GF-D8 (cell line): ENCODE measurements at places on chromosomes 4 and X.

- no peak for DNase-seq
Observed at GRCh38 chr4:25749150-25749794, 93.6 kb downstream of the SLC34A2 start.

DNA sequence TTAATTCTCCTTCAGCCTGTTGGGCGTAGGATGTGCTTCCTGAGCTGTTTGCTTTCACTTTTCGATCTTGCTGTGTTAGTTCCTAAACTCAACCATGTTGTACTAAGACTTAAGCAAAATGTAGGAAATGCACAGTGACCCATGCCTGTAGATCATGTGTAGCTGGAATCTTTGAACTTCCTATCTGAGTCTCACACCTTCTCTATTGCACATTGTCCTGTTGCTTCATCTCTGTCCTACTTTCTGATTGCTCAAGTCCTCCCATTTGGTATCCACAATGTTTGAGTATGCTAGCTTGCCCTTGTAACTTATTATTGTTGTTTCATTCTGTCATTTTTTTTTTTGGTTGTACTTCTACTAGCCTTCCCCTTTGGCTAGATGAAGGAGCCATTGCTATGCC, 239.6 kb downstream of the PPP1R2C start:
- DNase-seq, result no peak

DNA sequence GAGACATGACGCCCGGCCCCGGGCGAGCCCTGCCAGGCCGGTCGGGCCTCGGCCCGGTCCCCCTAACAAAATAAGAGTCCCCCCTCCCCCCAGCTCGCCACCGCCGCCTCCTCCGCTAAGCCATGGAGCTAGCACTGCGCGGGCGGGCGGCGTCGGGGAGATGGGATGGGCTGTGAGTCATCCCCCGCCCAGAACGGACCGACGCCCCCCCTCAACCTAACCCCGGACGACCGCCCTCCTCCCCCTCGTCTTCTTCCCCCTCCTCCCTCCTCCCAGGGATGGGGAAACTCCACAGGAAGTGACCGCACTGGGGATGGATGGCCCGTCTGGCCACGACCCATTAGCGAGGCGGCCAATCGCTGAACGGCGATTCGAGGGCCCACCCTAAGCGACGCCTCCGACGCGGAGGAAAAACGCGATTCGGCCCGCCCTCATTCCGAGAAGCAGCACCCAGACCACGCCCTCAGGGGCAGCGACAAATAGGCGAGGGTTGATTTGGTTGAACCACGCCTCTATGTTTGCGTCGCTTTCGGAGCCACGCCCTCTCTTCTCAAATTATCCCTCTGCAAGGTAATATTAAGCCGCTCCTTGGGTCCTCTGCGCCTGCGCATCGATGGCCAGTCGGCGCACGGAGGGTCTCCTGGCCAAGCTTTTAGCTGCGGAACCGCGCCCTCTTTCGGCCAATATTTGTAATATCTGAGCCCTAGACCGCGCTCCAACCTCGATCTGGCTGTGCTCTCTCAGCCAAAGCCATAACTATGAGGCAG, at the start of gene TFE3:
TFE3 (minus strand) TSS at position 138 of the 767 bp plus-strand sequence; CDS start at position 7, 131 bp downstream.
- peak; percentile 92 for DNase-seq

DNA sequence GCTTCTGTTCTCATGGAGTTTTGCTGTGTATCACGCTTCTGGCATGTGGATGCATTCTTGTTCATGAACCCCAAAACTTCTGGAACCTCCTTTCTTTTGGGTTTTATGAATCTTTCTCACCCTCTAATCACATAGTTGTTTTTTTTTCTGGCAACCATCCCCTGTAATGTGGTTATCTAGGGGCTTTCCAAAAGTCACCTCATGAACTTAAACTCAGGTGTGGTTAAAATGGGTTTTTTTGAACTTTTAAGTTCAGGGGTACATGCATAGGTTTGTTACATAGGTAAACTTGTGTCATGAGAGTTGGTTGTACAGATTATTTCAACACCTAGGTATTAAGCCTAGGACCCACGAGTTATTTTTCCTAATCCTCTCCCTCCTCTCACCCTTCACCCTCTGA, 1099.4 kb upstream of the SLIT2 start:
- DNase-seq, result no peak

DNA sequence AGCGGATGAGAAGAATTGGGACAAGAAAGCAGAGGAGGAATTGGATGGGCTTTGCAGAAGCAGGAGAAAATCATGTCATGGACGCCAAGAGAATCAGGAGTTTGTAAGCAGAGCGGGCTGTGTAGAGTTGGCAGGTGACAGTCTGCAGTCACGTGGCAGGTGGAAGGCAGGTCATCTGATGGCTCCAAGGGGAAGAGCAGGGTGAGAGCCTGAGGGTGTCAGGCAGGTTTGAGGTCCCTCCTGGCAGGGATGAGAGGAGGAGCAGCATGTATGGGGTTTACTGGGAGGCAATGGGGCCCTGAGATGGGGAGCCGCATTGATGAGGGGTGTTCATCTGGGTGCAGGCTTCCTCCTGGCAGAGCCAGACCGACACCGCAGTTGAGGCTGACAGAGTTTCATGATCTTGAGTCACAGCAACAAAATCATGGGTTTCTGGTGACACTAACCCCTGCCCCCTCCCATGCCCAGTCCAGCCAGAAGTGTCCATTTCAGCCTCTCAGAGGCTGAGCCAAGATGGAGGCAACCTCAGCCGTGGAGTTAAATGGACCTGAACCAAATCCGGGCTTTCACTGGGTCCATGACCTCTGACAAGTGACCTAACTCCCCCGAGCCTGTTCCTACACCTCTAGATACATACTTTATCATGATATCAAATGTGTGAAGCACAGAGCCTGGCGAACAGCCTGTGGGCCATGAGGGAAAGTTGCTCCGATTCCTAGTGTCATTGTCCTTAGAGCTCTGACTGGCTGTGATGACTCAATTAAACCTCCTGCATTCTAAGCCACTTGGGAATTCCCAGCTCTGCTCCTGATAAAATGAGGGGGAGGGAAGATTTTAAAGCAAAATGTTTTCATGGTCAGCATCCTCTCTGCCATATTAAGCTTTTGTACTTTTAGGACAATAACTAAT, 36.1 kb downstream of the EVC start:
- DNase-seq, result no peak

DNA sequence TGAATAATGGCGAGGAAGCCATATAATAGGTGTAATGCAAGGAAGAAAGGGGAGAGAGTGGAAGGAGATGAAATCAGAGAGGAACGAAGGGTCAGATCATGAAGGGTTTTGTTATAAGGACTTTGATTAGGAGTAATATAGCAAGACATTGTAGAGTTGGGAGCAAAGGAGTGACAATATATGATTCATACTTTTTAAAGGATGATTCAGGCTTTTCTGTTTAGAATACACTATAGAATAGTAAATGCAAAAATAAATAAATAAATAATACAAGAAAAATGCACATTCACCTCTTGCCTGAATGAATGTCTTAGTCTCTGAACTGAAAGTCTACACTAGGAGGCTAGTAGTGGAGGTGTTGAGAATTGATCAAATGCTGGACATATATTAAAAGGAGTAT, 1524.4 kb upstream of the AGA start:
- no peak for DNase-seq

GRCh38 chr4:141347684-141348083, 127.0 kb downstream of the ZNF330 start:
- no peak for DNase-seq

GRCh38 chr4:106210021-106210420, 106.0 kb downstream of the TBCK start:
- no peak for DNase-seq

DNA sequence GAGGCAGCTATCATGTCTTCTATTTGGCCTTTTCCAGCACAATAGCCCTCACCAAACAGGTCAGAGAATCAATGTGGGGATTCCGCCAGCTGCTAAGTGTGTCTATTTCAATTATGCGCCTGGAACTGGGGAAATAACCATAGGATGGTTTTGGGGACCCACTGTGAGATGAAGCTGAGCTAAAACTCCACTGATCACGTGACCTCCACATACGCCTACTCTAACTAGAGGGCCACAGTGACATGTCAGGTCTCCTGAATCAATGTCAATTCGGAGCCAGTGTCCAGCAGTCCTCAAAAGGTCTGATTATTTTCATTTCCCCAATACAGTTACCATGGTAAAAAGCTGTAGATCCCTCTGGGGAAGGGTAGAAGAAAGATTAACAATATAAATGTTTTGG, 10.2 kb upstream of the BANK1 start:
- no peak for DNase-seq

- DNase-seq, result no peak
Observed at GRCh38 chr4:8776366-8776765, 95.3 kb downstream of the HMX1 start.

- DNase-seq, result no peak
Observed at GRCh38 chr4:36320117-36320896, 38.9 kb downstream of the DTHD1 start.

DNA sequence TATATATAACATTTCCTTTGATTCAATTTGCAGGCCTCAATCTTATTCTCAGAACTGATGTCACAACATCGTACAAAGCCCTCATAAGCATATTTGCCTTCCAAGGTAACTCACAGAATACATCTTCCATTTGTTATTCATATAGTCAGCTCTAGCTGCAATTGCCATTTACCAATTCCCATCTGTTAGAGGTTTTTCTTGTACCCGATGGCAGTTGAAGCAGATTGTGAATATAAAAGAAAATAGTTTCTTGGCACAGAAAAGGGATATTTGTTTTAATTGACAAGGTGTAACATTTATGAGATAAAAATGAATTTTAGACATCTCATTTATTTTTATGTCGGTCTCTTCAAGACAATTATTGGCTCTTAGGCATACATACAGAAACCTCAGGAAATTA, 311.3 kb downstream of the TRIML1 start:
- DNase-seq, result no peak

DNA sequence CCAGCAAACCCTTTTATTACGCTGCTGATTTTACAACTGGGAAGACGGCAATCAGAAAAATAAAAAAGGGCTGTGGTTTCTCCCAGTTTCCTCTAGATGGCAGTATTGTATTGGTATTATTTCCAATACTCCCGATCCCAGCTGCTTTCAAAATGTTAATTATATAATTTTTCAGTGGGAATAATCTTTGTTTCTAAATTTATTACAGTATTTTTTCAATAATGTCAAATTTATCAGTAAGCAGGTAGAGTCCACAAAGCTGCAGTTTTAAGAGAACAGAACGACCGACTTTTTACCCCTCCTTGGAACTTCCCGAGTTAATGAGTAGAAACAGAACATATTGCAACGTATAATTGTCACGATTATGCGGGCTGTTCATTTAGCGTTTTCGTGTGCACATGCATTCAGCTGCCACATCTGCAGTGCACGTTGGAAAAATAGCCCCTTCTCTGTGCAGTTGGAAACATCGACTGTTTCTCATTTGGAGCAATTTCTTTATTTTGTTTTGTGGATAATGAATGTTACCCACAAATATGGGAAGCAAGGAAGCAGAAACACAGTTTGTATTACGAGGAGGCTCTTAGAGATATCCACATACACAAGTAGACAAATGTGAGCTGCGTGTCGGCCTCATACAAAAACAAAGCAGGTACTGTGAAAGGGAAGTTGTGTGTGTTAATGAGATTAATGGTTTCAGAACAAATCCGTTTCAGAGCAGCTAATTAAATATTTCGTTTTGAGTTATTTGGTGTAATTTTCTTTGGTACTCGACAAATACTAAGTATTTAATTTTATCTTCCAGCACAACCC, 188.0 kb downstream of the STIM2 start:
- peak; percentile 17 for DNase-seq

DNA sequence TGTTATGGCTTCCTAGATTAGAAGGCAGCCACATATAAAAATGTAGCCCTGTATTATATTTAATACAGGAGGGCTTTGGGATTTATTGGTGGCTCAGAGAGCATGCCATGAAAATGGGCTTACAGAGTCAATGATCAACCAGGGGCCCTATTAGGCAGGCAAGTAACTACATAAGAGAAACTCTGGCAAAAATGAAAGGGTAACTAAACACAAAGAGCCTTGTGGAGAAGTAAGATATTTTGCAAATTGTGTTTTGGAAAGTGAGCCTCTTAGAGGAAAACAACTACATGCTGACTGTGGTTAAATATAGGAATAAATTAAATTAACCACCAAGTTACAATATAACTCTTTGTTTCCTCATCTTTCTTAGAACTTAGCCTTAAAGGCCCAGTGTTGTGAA, 5.5 kb downstream of the SAT1 start:
- no peak for DNase-seq

GRCh38 chrX:107171369-107172102, 34.7 kb downstream of the NUP62CL start:
- DNase-seq, result no peak

DNA sequence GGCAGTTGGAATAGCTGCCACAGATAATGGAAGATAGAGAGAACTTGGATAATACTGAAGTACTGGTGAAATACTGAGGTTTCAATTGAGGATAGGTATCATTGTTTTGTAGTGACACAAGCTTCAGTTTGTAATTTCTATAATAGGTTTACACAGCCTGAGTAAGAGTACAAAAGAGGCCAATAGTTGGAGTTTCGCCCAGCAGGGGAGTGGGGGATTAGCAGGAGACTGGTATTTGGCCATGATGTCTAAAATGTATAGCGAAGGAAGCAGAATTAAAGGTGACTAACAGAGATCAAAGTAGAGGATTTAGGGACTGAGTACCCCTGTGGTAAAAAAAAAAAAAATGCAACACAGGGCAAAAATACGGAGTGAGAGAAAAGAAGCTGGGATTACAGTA, 129.5 kb downstream of the KCTD8 start:
- no peak for DNase-seq

DNA sequence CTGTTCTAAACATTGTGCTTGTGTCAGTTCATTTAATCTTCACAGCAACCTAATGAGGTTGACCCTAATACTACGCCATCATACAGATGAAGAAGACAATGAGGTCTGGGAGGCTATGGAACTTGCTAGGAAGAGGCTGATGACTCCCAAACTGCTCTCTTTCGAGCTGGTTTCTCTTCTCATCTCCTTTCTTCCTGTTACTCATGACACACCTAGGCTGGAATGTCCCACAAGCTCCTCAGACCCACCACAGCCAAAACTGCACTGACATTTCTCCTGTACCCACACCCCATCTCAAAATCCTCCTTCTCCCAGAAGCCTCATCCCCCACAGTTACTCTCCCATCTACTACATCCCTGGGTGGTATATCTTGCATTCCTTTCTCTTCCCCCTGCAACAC, 27.4 kb upstream of the PJA1 start:
- DNase-seq, result no peak

DNA sequence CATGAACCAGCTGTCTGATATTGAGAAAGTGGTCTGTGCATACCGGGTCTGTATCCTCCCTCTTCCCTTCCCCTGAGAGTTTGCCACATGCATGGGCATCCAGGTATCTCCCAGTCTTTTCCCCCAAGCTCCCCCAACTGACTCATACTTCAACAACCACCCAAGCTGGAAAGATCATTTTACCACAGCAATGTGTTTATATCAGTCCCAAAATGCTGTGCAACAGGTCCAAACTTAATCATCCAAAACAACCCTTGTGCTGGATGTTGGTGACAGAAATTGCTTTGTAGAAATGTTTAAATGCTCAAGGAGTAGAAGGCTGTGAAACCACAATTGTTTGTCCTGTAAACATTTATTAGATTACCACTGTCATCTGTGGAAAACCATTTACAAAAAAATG, 286.8 kb upstream of the KLF3 start:
- no peak for DNase-seq

DNA sequence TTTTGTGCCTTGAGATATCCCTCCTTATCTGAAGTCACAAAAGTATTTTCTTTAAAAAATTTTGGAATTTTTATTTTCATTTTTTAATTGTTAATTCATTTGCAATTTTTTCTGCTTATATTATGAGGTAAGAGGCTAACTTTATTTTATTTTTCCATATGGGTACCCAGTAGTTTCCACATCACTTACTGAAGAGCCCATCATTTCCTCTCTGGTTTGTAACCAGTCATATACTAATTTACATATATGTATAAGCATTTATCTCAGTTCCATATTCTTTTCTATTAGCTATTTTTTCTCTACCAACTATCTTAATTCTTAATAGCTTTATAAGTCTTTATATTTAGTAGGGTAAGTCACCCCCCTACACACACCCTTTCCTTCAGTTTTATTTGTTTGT, 27.0 kb downstream of the MGARP start:
- DNase-seq, result no peak
